ENCODE measurements at places on chromosomes 11 and 22.

DNA sequence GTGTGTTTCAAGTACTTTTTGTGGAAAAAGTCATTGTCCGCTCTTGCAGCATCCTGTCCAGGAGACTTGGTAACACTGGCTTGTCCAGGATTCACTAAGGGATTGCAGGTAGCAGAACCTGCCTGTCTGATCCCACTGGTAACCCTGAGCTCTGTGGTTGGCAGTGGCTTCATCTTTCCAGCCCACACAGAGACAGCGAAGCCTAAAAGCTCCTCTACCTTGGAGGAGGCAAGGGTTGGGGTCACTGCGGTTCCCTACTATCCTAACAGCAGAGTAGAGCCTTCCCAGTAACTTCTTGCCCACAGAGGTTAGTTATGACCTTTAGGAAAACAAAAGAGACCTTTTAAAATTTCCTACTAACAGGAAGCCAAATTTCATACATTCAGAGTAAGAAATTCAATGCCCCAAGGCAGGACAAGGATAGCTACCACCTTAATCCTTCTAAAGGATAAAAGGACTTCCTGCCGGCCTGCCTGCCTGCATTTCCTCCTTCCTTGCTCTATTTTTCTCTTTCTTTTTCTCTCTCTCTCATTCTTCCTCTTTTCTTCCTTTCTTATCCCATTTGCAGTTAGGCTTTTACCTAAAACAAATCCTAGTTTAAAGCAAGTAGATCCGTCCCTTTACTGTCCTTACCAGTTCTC, 8.4 kb upstream of the RCN1 start:
- DNase-seq = no peak

GRCh38 chr11:94956963-94957362, 16.4 kb downstream of the CWC15 start:
- no peak for DNase-seq

DNA sequence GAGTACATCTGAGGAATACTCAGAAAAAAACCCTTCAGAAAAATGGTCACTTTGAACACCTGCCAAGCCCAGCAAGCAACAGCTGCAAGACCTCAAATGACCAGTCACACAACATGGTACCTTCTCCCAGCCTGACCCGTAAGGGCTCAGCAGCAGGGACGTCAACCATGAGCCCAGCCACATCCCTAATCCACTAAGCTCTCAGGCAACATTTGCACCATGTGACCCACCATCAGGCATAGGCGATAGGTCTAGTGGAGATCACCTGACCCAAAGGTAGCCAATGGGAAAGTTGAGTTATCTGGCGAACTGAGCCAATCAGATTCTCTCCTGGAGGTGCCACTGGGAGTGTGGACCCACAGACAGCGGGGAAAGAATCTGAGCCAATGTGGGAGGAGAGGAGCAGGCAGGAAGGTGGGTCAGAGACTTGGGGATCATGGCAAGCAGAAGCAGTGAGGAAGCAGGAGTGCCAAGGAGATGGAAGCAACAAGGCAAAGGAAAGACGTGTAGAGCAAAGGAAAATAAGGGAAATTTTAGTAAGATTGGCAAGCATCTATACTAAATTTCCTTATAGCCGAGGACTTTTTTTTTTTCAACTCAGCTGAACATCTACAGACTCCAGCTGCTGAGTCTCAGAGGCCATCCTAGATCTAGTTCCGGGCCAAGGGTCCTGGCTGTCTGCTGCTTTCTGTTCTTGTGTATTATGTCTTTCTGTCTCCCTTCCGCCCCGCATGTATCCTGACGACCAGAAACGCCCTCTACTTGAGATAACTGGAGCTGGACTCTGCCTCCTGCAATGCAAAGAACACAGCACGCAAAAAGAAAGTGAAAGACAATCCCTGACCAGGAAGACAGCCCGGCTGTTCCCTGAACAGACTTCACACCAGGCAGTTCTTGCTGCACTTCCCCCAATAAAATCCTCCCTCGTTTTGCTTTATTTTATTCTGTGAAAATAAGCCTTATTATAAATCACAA, 11.0 kb upstream of the PLAAT2 start:
- DNase-seq = no peak

- no peak for DNase-seq
Measured at GRCh38 chr11:129408865-129409444, 33.3 kb downstream of the BARX2 start.

DNA sequence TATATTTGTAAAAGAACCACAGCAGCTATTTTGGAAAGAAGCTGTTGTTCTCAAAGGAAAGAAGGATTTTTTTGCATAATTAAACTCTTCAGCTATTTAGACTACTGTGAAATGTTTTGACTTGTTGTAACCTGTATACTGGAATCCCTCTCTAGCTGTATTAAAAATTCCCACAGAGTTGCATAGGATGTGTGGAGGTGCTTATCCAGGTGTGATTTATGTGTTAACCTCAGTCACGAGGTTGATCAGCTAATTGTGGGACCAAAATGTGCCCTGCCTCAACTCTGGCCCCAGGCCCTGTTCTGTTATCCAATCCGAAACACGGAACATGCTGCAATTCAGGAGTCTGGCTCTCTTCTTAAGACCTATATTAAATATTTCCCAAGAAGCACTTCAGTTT, 70.1 kb downstream of the LIF start:
- no peak for DNase-seq

- no peak for DNase-seq
Measured at GRCh38 chr11:109856928-109857327, 236.3 kb upstream of the ZC3H12C start.

- no peak for DNase-seq
Measured at GRCh38 chr22:22700631-22701030, 56.2 kb downstream of the GGTLC2 start.

GRCh38 chr11:78684377-78684776, 109.7 kb upstream of the NARS2 start:
- no peak for DNase-seq

DNA sequence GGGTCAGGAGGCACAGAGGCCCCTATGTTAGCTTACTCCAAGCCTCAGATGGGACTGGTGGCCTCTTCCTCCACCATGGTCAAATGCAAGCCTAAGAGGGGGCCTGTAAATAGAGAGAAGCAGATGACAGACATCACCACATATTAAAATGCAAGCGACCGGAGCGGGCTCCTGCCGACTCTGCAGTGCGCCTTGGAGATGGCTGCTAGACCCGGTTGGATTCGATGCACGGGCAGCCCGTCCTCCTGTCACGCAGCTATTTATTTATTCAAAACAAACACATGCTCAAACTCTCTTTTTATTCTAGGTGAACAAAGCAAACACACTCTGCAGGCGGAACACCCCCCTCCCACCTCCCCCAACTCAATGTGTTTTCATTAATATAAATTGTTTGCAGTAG, 208.0 kb downstream of the DSCAML1 start:
- no peak for DNase-seq
